ENCODE measurements at places on chromosomes 5 and 9. TPM values are rescaled to one million over a fixed set of nuclear protein-coding genes. Genes with fewer than 3 reads are reported as not detected.

FBP1 gene
- total RNA-seq: 63.9 TPM

QRFP gene
- not detected for total RNA-seq

LTC4S gene
- total RNA-seq: 4.0 TPM

LCN15 gene
- not detected for total RNA-seq

SPINK13 gene
- total RNA-seq: not detected

SLC34A1 gene
- total RNA-seq: 0.63 TPM

INSL6 gene
- total RNA-seq: not detected

CCDC192 gene
- not detected for total RNA-seq

FBP2 gene
- not detected for total RNA-seq

AIF1L gene
- total RNA-seq: not detected

CCL27 gene
- 0.68 TPM for total RNA-seq

LRRTM2 gene
- total RNA-seq: not detected

LHFPL2 gene
- 24.0 TPM for total RNA-seq

SLC46A2 gene
- total RNA-seq: not detected

MLANA gene
- not detected for total RNA-seq

SURF2 gene
- 19.7 TPM for total RNA-seq

GFI1B gene
- 3.3 TPM for total RNA-seq

UBLCP1 gene
- total RNA-seq: 29.8 TPM

FST gene
- total RNA-seq: 0.57 TPM

HTR1A gene
- total RNA-seq: not detected

NUTM2F gene
- total RNA-seq: not detected

SLC36A2 gene
- not detected for total RNA-seq

SPARC gene
- 0.89 TPM for total RNA-seq

ORM2 gene
- not detected for total RNA-seq

AFAP1L1 gene
- not detected for total RNA-seq

ERGIC1 gene
- total RNA-seq: 201 TPM

DNAI1 gene
- 0.97 TPM for total RNA-seq

PCDHGB7 gene
- 4.5 TPM for total RNA-seq

SVEP1 gene
- total RNA-seq: not detected

Measured in OCI-LY7 (cell line).